ENCODE measurements at places on chromosomes 11 and 22. TPM values are rescaled to one million over a fixed set of nuclear protein-coding genes. Genes with fewer than 3 reads are reported as not detected.

DNA sequence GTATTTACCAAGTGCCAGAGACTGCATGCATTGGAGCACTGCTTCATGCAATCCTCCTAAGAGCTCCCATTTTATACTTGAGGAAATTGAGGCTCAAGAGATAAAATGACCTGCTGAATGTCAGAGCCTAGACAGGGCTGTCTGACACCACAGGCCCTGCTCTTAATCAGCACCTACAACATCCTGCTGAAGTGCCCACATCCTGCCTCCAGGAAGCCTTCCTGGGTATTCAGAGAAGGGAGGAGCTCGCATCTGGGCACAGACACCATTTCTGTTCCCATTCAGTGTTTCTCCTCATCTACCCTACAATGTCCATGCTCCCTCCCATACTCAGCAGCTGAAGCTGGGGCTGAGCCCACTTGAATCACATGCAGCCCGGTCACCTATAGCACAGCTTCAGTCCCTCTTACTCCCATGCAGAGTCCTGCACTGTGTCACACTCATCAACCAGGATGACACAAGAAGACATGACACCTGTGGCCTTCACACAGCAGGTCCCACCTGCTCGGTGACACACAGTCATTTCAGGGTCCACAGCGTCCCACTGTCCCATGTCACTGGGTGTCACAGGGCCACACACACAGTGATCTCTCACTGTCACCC lies 53.1 kb downstream of the PDE2A start:
- H3K27me3 ChIP-seq: no peaks in the 10 kb centered on the region
- no peaks in the 10 kb centered on the region for H3K36me3 ChIP-seq
- H3K4me3 ChIP-seq: no peak overlapping the region
- no peak for DNase-seq
- no peak overlapping the region for H3K27ac ChIP-seq
- H3K4me1 ChIP-seq: peaks cover 52% of the 10 kb centered on the region

- peaks cover 28% of the 10 kb centered on the region for H3K4me1 ChIP-seq
- peaks cover 11% of the 10 kb centered on the region for H3K36me3 ChIP-seq
- H3K4me3 ChIP-seq: no peak overlapping the region
- H3K27me3 ChIP-seq: no peaks in the 10 kb centered on the region
- DNase-seq: no peak
These were observed 2.3 kb upstream of the SMPD1 start for GRCh38 chr11:6387811-6388599.

GRCh38 chr11:2528301-2529050 lies 83.7 kb downstream of the KCNQ1 start:
- H3K4me3 ChIP-seq: no peak overlapping the region
- H3K27me3 ChIP-seq: no peaks in the 10 kb centered on the region
- H3K27ac ChIP-seq: no peak overlapping the region

TIMP3 gene
- 516 TPM for total RNA-seq

CCDC85B gene
- 40.8 TPM for total RNA-seq

DNA sequence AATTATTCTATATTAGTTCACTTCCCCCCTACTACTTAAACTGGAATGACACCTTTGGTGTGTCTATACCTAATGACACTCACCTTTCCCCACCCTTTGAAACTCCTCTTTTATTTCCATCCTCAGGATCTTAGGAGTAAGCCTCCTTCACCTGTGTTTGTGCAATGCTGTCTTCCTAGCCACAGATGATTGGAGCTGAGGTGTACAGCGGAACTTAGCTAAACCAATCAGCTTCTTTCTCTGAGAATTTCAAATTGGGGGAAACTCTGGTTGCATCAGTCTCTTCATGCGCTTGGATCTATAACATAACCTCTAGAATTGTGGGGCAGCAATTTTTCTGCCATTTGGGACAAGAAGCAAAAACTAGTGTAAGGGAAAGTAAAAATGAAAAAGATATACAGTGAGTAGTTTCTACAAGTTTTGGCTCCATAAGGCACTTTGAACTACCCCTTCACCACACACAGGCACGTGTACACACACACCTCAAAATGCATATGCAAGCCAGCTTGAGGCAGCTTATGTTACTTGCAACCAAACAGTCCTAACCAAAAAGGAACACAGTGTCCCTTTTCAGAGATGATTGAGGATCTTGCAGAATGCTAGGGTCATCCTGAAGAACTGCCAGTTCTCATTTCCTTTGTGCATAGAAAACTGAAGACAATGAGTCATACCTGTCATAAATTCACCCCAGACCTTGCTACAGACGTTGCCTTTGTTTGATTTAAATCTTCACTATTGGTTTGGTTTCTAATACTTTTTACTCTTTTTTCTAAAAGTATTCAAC lies 36.0 kb upstream of the LDLRAD3 start:
- H3K4me3 ChIP-seq: no peak overlapping the region
- no peak overlapping the region for H3K27ac ChIP-seq
- H3K27me3 ChIP-seq: no peaks in the 10 kb centered on the region
- H3K4me1 ChIP-seq: no peaks in the 10 kb centered on the region

DNA sequence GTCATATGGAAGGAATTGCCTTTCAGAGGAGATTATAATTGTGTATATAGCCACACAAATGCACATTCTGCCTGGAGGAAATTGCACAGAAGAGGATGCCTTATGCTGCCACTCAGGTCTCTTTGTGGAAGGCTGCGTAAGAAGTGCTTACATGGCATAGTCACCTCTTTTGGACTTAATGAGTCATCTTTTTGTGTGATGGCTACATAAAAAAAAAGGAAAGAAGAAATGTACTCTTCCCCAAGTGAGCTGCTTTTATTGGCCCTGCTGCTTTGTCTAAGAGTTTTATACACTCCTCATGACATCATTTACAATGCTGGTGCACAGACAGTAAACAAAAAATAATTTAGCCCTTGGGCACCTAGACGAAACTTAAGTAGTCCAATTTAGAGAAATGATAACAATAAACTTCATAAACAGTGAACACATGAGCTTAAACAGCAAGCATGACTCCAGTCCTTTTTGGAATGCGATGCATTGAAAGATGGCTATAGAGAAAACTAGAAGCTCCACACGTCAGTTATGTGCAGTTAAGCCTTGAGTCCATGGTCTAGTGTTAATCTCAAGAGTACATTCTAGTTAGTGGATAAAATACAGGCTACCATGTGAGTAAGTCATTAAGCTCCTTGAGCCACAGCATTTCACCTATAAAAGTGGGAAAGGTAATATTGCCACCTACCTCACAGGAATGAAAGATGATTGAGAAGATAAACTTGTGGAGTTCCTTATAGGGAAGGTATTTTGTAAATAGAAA lies 12.0 kb downstream of the CSTPP1 start:
- no peaks in the 10 kb centered on the region for H3K36me3 ChIP-seq
- no peak overlapping the region for H3K4me3 ChIP-seq
- no peaks in the 10 kb centered on the region for H3K27me3 ChIP-seq
- H3K4me1 ChIP-seq: no peaks in the 10 kb centered on the region
- no peak overlapping the region for H3K27ac ChIP-seq

DNA sequence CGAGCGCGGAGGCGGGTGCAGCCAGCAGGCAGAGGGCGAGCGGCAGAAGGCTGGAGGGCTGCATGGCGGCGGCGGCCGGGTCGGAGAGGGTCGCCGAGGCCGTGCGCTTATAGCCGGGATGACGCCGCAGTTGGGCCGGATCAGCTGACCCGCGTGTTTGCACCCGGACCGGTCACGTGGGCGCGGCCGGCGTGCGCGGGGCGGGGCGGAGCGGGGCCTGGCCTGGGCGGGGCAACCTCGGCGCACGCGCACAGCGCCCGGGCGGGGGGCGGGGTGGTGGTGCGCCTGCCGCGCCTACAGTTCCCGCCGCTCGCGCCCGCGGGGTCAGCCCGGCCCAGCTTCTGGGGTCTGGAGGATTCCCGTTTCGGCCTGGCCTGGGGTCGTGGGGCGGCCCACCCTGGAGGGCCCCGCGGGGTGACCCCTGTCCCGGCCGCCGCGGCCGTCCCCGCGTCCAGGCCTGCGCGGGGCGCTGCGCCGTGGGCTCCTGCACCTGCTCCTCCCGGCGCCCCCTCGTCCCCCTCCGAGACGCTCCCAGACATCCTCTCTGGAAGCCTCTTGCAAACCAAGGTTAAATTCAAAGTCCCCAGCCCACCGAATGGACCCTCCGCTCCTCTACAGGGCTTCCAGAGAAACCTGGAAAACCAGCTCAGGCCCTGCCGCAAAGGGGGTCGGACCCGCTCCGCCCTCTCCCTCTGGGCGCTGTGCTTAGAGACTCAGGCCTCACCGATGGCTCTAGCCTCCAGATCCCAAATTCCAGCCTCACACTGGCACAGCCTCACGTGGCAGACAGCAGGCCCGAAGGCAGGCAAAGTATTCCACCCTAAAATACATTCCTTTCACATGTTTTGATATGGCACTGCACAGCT lies at the start of gene CTSD:
TSS of gene CTSD (minus strand) at position 132 of the 866 bp plus-strand sequence. CDS start at position 64, 68 bp downstream.
- H3K27me3 ChIP-seq: no peaks in the 10 kb centered on the region
- peaks cover 31% of the 10 kb centered on the region for H3K36me3 ChIP-seq
- peak within 1 kb of the TSS; percentile 82 for H3K4me3 ChIP-seq
- peak within 1 kb of the TSS; percentile 94 for H3K27ac ChIP-seq
- DNase-seq: peak; percentile 97

GRCh38 chr11:61908730-61909316 lies 8.5 kb downstream of the RAB3IL1 start:
- DNase-seq: peak; percentile 81
- no peak overlapping the region for H3K27ac ChIP-seq
- peaks cover 32% of the 10 kb centered on the region for H3K36me3 ChIP-seq
- peaks cover 53% of the 10 kb centered on the region for H3K4me1 ChIP-seq
- H3K4me3 ChIP-seq: no peak overlapping the region

- H3K27ac ChIP-seq: no peak overlapping the region
- H3K36me3 ChIP-seq: no peaks in the 10 kb centered on the region
- H3K27me3 ChIP-seq: no peaks in the 10 kb centered on the region
- H3K4me3 ChIP-seq: no peak overlapping the region
- H3K4me1 ChIP-seq: no peaks in the 10 kb centered on the region
- no peak for DNase-seq
These were observed 6.4 kb downstream of the PRAME start for GRCh38 chr22:22552630-22553029.

DNA sequence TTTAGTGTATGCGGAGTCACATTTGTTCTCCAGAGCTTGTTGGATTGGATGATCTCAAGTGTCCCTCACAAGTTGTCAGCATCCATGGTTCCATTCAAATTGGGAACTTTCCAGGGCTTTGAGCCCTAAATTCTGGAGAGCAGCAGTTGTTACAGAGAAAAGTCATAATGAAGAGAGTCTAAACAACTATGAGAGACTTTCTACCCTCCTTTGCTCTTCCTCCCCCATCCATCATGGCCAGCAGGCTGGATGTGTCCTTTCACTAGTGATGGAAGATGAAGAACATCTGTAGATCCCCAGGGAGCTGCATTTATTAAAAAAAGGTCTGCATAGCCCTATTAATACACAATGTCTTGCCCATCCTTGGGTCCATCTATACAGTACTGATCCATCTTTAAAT lies 129.6 kb upstream of the TIMP3 start:
- no peaks in the 10 kb centered on the region for H3K4me1 ChIP-seq
- H3K27me3 ChIP-seq: no peaks in the 10 kb centered on the region
- no peak overlapping the region for H3K27ac ChIP-seq
- H3K36me3 ChIP-seq: no peaks in the 10 kb centered on the region
- no peak overlapping the region for H3K4me3 ChIP-seq

GRCh38 chr11:199782-200181 lies 6.9 kb downstream of the SCGB1C1 start:
- no peak overlapping the region for H3K27ac ChIP-seq
- H3K27me3 ChIP-seq: no peaks in the 10 kb centered on the region
- DNase-seq: peak; percentile 70
- no peak overlapping the region for H3K4me3 ChIP-seq
- no peaks in the 10 kb centered on the region for H3K36me3 ChIP-seq

CCND1 gene
- total RNA-seq: 96.6 TPM

DNA sequence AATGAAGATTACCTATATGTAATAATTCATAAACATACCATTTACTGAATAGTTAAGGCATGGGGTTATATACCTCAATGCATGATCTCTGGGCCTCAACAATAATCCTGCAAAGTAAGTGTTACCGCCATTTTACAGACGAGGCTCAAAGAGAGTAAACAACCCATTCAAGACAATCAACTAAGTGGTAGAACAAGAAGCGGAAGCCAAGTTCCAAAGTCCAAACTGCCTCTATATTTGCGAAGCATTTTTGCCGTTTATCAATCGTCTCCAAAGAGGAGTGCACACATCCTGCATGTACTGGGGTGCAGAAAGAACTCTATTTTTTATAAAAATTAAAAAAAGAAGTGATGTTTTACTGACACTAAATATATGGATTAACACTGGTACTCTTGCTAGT lies 27.5 kb upstream of the P4HA3 start:
- no peak overlapping the region for H3K27ac ChIP-seq
- no peak overlapping the region for H3K4me3 ChIP-seq
- no peaks in the 10 kb centered on the region for H3K4me1 ChIP-seq
- no peaks in the 10 kb centered on the region for H3K27me3 ChIP-seq

- no peaks in the 10 kb centered on the region for H3K27me3 ChIP-seq
- no peak for DNase-seq
- H3K36me3 ChIP-seq: no peaks in the 10 kb centered on the region
- H3K4me1 ChIP-seq: no peaks in the 10 kb centered on the region
These were observed 157.1 kb downstream of the BLID start for GRCh38 chr11:121958971-121959325.

GRCh38 chr22:29214232-29214631 lies 8.5 kb downstream of the EMID1 start:
- no peak overlapping the region for H3K27ac ChIP-seq
- H3K4me1 ChIP-seq: peaks cover 51% of the 10 kb centered on the region
- H3K36me3 ChIP-seq: no peaks in the 10 kb centered on the region
- no peaks in the 10 kb centered on the region for H3K27me3 ChIP-seq

GRCh38 chr11:121777056-121777455 lies 324.3 kb upstream of the SORL1-AS1 start:
- no peak for DNase-seq
- H3K27me3 ChIP-seq: no peaks in the 10 kb centered on the region
- H3K27ac ChIP-seq: no peak overlapping the region
- no peaks in the 10 kb centered on the region for H3K36me3 ChIP-seq
- H3K4me3 ChIP-seq: no peak overlapping the region
- no peaks in the 10 kb centered on the region for H3K4me1 ChIP-seq

DNA sequence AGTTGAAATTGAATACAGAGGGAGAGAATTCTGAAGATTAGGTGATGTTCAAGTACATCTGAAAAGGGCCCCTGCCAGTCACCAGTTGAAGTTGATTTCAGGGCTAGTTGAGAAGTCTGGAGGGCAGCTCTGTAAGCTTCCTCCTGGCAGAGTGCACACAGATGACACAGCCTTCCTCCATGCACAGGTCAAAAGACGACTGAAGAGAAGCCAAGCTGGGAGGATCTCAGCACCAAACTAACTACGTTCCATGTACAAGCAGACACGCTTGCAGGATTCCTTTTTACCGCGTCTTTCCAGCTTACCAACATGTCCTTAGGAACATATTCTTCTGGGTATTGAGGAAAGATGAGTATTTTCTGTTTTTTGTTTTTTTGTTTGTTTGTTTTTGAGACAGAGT lies 7.9 kb downstream of the BARX2 start:
- H3K4me1 ChIP-seq: no peaks in the 10 kb centered on the region
- DNase-seq: no peak
- no peak overlapping the region for H3K4me3 ChIP-seq
- no peak overlapping the region for H3K27ac ChIP-seq
- H3K36me3 ChIP-seq: no peaks in the 10 kb centered on the region

NLRP6 gene
- total RNA-seq: 6.3 TPM

APOBEC3G gene
- total RNA-seq: 56.6 TPM

Data from spleen (tissue), 13 donors.